ENCODE measurements at places on chromosomes 5 and 9.

- DNase-seq: no peak
Observed at GRCh38 chr9:95645992-95646391, 129.2 kb upstream of the PTCH1 start.

GRCh38 chr5:9381464-9381863 lies 164.4 kb downstream of the SEMA5A start:
- DNase-seq: no peak

DNA sequence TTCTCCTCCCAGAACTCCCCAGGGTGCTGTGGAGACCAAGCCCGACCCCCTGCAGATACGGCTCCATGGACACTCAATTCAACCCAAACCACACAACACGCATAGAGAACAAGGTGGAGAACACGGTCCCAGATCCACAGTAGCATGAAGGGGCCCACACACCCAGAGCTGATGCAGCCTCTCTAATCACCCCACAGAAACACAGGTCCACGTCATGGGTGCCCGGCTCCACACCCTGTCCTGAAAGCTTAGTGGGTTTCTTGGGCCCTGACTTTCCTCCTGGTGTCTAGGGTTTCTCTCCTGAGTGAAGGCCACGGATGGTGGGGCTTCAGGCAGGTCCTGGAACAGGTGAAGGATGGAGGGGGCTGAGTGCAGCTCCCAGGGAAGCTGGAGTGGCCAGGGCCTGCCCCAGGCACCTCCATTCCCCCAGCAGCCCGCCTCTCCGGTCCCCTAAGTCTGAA lies 1.5 kb upstream of the SLC23A1 start:
- no peak for DNase-seq

DNA sequence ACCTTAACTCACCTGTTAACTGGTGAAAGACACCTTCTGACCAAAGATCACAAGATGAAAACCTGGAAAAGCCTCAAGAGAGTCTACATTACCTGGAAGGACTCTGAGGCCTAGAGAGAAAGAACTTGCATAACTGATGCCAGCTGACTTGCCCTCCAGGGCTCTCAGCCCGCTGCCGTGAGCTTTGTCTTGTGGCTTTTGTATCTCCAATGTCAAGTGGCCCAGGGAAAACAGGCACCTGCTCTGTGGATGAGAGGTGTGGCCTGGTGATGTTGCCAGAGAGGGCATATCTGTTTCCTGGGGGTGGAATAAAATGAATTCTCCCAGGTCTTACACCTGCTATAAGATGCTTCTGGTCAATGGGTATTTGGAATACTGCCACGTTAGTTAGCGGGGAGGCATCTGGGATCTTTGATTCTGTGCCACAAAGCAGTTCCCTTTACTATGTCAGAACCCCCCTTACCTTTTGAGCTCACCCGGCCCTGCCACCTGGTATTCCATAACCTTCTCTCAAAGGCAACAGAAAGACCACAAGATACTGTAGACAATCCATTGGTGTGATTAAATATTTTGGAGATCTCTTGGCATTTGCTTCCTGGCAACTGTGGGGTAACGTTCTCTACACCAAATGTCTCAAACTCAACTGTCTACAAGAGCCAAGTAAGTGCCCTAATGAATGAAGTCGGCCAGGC lies 54.9 kb upstream of the N4BP3 start:
- DNase-seq: no peak

DNA sequence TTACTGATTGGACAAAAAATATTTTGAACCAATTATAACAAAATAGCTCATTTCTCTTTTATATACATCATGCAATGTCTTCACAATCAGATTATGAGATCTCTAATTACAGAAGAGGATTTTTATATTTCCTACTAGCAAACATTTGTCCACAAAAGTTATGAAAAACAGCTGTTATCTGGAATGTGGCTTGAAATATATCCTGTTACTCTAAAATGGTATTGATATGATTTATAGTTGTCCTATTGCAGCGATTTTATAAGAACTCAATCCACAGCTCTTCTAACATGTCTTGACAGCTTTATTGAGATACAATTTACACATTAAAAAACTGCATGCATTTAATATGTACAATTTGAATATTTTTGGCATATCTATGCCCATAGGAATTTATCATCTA lies 779.9 kb upstream of the ACO1 start:
- DNase-seq: no peak

GRCh38 chr9:116718111-116718510 lies 31.0 kb downstream of the TRIM32 start:
- no peak for DNase-seq

DNA sequence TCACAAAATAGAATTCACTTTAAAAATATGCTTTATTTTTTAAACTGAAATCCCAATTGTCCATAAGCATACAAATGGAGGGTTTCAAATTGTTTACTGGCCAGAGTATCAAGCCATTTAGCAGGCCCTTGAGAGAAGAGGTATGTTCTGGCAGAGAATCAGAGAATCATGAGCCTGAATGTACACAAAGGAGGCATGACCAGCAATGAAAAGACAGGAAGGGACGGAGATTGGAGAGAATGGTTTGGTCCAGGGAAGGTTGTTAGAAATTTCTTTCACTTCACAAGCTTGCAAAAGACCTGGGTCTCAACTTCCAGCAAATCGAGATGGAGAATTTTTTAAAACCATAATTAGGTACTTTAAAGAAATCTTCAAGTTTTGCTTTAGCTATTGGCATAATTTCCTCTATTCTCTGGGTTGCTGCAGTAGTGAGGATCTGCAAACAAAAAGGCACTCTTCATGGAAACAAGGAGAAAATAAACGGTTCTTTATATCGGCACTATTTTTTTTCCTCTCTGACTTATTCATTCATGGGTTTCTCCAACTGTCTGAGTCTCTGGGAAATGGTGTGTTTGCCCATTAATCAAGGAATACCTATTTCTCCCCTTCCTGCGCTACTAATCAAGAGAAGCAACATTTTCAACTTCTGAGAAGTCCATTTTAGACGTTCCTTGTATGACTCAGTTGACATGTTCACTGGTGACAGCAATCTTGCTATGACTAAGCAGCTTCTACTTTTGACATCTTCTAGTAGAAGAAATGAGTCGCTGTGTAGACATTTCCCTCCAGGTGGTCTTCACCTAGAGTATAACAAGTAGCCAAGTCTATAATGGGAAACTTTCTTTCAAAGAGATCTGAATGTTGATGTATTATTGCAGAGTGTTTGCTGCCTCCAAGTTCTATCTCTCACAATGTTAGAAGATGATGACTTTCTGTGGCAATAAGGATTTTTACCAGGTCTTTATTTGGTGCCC lies 23.1 kb upstream of the ERCC6L2 start:
- DNase-seq: peak; percentile 5

GRCh38 chr5:95822542-95823181 lies at the start of gene GLRX:
Gene GLRX, minus strand, starts transcription at chr5:95822726. Its CDS starts 64 bp downstream, at chr5:95822662.
- DNase-seq: peak; percentile 72

DNA sequence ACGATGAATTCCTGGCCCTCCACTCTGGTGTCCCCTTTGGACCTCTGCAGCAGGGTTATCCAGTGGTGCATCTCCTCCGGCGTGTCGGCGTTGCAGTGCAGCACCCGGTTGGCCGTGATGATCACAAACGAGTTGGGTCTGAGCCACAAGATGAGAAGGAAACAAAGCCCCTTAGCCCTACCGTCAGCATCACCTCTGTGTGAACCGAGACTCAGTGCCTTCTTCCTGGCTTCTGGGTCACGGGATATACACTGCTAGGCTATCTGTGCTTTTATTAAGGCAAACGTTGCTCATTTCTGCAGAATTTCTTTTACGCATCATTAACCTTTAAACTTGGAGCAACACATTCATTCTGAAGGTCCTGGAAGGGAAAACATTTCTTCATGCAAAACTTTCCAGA lies 65.1 kb upstream of the RETREG1 start:
- no peak for DNase-seq

GRCh38 chr9:3521966-3522365 lies 3.8 kb downstream of the RFX3 start:
- no peak for DNase-seq

Data from CD4-positive, alpha-beta T cell treated with Interleukin-4 for 4 hours (primary cell).